Endothelial cell (in vitro differentiated cells): ENCODE measurements at places on chromosomes 12 and 14.

- no peak overlapping the region for H3K4me3 ChIP-seq
- no peak overlapping the region for H3K27ac ChIP-seq
- no peak for DNase-seq
- peaks cover 11% of the 10 kb centered on the region for H3K36me3 ChIP-seq
Measured at GRCh38 chr14:74503938-74504335, 10.4 kb downstream of the ISCA2 start.

DNA sequence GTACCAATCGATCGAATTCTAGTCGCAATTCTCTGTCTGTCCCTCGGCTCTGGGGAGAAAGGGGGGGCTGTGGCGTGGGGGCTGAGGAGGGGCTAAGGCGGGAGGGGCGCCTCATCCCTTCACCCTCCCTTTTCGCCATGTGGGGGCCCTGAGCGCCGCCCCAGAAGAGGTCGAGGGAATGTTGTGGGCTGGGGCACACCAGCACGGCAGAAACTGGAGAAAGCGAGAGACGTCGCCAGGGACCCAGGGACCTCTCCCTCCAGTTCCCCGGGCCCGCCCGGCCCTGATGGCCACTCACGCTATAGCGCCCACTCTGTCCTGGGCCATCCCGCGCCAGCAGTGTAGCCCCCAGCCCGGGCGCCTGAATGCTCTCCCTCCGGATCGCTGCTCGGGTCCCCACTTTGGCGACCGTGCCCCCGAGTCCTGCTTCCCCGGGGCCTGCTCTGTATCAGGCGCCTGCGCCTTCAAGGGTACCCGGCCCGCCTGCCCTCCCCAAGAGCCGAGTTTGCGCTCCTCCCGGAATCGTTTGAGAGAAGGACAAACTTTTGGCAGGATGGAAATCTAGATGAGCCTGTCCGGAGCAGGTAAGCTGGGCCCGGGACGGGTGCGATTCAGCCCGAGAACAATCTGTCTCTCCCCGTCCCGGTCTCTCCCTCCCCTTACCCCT is 62.6 kb downstream of the SMUG1 start:
- peaks cover 12% of the 10 kb centered on the region for H3K4me1 ChIP-seq
- peaks cover 24% of the 10 kb centered on the region for H3K27me3 ChIP-seq
- no peak overlapping the region for H3K27ac ChIP-seq
- H3K36me3 ChIP-seq = peaks cover 3% of the 10 kb centered on the region

GRCh38 chr14:43005807-43006206 is 1399.1 kb downstream of the LRFN5 start:
- no peak overlapping the region for H3K4me3 ChIP-seq
- no peaks in the 10 kb centered on the region for H3K4me1 ChIP-seq
- DNase-seq = no peak
- peaks cover 17% of the 10 kb centered on the region for H3K36me3 ChIP-seq

DNA sequence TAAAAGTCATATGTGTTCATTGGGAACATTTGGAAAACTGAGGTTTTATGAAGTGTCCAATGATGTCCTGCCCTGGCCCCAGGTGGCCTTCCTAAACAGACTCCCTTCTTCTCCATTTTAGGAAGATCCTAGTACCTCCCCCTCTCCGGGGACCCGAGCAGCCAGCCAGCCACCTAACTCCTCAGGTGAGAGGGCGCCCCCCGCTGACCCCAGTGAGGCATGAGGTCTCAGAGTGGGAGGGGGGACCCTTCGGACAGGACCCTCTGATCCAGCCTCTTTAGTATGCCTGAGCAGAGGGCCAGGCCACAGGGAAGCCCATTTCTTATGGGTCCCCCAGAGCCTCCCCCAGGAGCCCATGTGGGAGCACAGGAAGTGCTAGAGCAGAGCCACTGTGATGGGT is 23.7 kb downstream of the DEGS2 start:
- no peak overlapping the region for H3K4me3 ChIP-seq
- H3K27me3 ChIP-seq = peaks cover 16% of the 10 kb centered on the region
- H3K27ac ChIP-seq = no peak overlapping the region
- DNase-seq = no peak
- peaks cover 25% of the 10 kb centered on the region for H3K36me3 ChIP-seq

DNA sequence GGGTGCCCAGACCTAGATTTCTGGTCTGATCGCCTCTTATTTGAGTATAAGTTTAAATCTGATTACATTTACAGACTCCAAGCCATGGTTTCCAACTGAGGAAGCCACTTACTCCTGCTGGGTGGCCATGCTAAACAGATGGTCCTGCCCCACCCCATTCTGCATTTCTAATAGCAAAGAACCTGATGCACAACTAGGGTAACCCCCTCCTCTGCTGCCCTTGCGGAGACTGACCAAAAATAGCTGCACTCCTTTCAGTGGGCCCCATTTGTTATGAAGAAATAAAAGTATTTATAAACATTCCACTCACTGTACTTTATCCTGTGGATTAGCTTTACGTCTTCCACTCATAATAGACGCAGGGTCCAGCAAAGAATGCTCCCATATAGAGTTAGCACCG is 6.8 kb downstream of the GIT2 start:
- peaks cover 19% of the 10 kb centered on the region for H3K36me3 ChIP-seq
- H3K27me3 ChIP-seq = no peaks in the 10 kb centered on the region
- DNase-seq = no peak
- H3K4me1 ChIP-seq = peaks cover 32% of the 10 kb centered on the region
- H3K4me3 ChIP-seq = peak overlapping the region; percentile 27

GRCh38 chr12:109999983-110000505 is 814 bp downstream of the ANKRD13A start:
- peaks cover 21% of the 10 kb centered on the region for H3K36me3 ChIP-seq
- H3K27ac ChIP-seq = peak overlapping the region; percentile 91
- H3K27me3 ChIP-seq = peaks cover 12% of the 10 kb centered on the region
- H3K4me3 ChIP-seq = peak overlapping the region; percentile 99
- peaks cover 25% of the 10 kb centered on the region for H3K4me1 ChIP-seq

- peaks cover 11% of the 10 kb centered on the region for H3K4me1 ChIP-seq
- DNase-seq = peak; percentile 68
- H3K4me3 ChIP-seq = no peak overlapping the region
- H3K36me3 ChIP-seq = no peaks in the 10 kb centered on the region
- H3K27me3 ChIP-seq = peaks cover 4% of the 10 kb centered on the region
Measured at GRCh38 chr12:113196990-113197389, 11.5 kb downstream of the RITA1 start.

DNA sequence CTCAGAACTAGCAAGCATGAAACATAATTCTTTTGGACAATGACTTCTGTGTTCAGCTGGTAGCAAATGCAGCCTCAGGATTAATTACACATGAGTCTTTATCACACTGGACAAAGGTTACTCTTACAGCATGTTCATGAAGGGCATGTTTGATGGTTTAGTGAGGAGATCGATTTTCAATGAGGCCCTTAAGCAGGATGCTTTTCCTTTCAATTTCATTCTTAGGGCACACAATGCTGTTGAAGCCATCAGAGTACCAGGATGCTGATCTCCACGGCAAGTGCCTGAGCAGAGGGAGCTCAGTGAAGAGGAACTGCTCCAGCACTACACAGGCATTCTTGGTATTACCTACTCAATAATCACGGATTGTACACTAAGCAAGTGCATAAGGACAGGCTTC is 542.0 kb downstream of the SNAPC1 start:
- H3K4me3 ChIP-seq = no peak overlapping the region
- H3K27me3 ChIP-seq = no peaks in the 10 kb centered on the region
- no peaks in the 10 kb centered on the region for H3K36me3 ChIP-seq
- no peak for DNase-seq
- H3K27ac ChIP-seq = no peak overlapping the region

DNA sequence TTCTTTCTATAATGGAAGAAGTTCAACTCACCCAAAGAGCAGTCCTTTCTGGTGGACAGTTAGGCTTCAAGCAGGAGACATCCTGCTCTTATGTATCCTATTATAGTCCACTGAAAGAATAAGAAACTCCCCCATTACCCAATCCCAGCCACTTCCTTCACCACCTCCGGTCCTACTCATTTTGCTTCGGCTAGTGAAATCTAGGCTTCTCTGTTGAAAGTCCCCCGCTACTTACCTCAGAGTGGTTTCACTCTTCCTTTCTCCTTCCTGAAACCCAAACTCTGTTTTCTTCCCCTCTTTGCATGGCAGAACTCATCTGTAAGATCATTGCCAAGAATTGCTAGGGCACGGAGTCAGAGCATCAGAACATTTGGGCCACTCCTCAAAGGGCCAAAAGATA is at the start of gene GPR84:
Gene GPR84 (minus strand): TSS at position 74 of the 400 bp plus-strand sequence. CDS start 635 bp downstream, outside the sequence.
- H3K4me3 ChIP-seq = no peak within 1 kb of the TSS
- H3K36me3 ChIP-seq = no peaks in the 10 kb centered on the region
- no peak within 1 kb of the TSS for H3K27ac ChIP-seq
- H3K27me3 ChIP-seq = peaks cover 7% of the 10 kb centered on the region
- peaks cover 43% of the 10 kb centered on the region for H3K4me1 ChIP-seq

DNA sequence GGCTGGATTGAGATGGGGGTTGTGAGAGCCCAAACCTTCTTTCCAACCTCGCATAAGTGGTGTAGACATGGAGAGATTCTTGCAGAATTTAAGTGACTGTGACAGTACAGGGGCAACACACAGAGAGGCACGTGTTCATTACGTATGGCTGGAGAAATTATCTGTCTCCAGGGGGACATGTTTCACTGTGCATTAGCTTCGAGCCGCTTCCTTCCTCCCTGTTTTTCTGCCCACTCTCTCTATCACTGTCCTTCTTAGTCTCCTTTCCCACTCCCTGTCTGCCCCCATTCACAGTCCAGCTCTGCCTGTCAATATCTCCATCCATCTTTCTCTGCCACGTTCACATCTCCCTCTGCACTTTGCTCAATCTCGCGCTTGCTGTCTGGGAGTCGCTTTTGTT is 11.5 kb upstream of the C14orf93 start:
- H3K4me1 ChIP-seq = peaks cover 28% of the 10 kb centered on the region
- peaks cover 6% of the 10 kb centered on the region for H3K27me3 ChIP-seq
- H3K36me3 ChIP-seq = peaks cover 21% of the 10 kb centered on the region
- H3K4me3 ChIP-seq = no peak overlapping the region

- no peaks in the 10 kb centered on the region for H3K36me3 ChIP-seq
- peaks cover 1% of the 10 kb centered on the region for H3K27me3 ChIP-seq
- H3K4me1 ChIP-seq = peaks cover 4% of the 10 kb centered on the region
- DNase-seq = no peak
Measured at GRCh38 chr12:79439175-79439825, 251.5 kb downstream of the PAWR start.

DNA sequence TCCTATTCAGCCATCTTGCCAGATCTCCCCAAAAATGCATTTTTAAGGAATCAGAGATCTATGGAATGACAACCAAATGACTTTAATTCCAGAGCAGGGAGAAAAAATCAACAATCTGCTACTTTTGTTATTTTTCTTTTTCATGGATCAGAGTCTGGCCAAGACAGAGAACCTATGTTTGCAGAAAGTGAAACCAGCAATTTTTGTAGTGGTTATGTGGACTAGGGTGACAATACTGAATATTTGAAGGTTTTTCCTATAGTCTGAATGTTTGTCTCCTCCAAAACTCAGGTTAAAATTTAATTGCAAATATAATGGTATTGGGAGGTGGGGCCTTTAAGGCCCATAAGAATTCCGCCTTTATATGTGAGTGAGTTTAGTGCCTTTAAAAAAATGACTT is 30.9 kb downstream of the KLRK1 start:
- no peak overlapping the region for H3K4me3 ChIP-seq
- no peaks in the 10 kb centered on the region for H3K27me3 ChIP-seq
- H3K36me3 ChIP-seq = peaks cover 4% of the 10 kb centered on the region
- no peak overlapping the region for H3K27ac ChIP-seq

DNA sequence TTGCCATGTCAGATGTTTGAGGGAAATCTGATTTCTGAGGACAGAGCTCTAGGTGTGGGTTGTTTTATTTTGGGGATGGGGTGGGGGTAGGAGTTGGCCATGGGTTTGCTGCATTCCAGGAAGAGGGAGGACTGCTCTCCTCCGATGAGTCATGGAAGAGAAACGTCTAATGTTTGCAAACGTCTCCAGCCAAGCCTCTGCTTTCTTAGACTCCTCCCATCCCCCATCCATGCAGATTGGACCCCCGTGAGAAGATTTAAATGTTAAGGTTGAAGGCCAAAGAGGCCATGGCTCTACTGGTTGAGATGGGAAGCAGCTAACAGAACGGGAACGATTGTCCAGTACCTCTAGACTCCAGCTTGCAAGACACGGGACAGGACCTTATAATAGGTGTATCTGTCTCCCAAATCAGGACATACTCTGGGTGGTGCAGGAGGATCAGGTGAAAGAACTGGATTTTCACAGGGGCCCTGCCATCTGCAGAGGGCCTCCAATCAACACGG is 11.4 kb upstream of the ATP2A2 start:
- H3K4me1 ChIP-seq = peaks cover 7% of the 10 kb centered on the region
- no peaks in the 10 kb centered on the region for H3K36me3 ChIP-seq
- H3K4me3 ChIP-seq = no peak overlapping the region
- H3K27me3 ChIP-seq = peaks cover 3% of the 10 kb centered on the region
- DNase-seq = no peak

GRCh38 chr12:104263580-104264358 is 39.8 kb upstream of the EID3 start:
- H3K27ac ChIP-seq = peak overlapping the region; percentile 7
- DNase-seq = no peak
- no peaks in the 10 kb centered on the region for H3K27me3 ChIP-seq
- no peaks in the 10 kb centered on the region for H3K36me3 ChIP-seq
- no peak overlapping the region for H3K4me3 ChIP-seq

- H3K27ac ChIP-seq = no peak overlapping the region
- H3K4me3 ChIP-seq = no peak overlapping the region
- H3K4me1 ChIP-seq = no peaks in the 10 kb centered on the region
Measured at GRCh38 chr14:100577986-100578431, 9.2 kb downstream of the BEGAIN start.

GRCh38 chr12:128817111-128818015 is 6.4 kb downstream of the SLC15A4 start:
- H3K36me3 ChIP-seq = peaks cover 19% of the 10 kb centered on the region
- peaks cover 6% of the 10 kb centered on the region for H3K27me3 ChIP-seq
- no peak overlapping the region for H3K4me3 ChIP-seq
- DNase-seq = no peak

- H3K27me3 ChIP-seq = peaks cover 5% of the 10 kb centered on the region
- DNase-seq = no peak
- peaks cover 2% of the 10 kb centered on the region for H3K4me1 ChIP-seq
- H3K36me3 ChIP-seq = no peaks in the 10 kb centered on the region
Measured at GRCh38 chr12:49260166-49260565, 4.7 kb upstream of the TUBA1C start.

DNA sequence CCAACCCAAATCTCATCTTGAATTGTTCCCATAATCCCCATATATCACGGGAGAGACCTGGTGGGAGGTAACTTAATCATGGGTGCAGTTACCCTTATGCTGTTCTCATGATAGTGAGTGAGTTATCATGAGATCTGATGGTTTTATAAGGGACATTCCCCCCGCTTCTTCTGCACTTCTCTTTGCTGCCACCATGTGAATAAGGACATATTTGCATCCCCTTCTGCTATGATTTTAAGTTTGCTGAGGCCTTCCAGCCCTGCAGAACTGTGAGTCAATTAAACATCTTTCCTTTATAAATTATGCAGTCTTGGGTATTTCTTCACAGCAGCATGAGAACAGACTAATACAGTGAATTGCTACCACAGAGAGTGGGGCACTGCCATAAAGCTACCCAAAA is 179.1 kb downstream of the LRIG3 start:
- H3K4me1 ChIP-seq = no peaks in the 10 kb centered on the region
- peaks cover 6% of the 10 kb centered on the region for H3K36me3 ChIP-seq
- DNase-seq = no peak
- no peaks in the 10 kb centered on the region for H3K27me3 ChIP-seq
- no peak overlapping the region for H3K4me3 ChIP-seq
